AG08396 (cell line): ENCODE measurements at places on chromosomes 12 and 14.

DNA sequence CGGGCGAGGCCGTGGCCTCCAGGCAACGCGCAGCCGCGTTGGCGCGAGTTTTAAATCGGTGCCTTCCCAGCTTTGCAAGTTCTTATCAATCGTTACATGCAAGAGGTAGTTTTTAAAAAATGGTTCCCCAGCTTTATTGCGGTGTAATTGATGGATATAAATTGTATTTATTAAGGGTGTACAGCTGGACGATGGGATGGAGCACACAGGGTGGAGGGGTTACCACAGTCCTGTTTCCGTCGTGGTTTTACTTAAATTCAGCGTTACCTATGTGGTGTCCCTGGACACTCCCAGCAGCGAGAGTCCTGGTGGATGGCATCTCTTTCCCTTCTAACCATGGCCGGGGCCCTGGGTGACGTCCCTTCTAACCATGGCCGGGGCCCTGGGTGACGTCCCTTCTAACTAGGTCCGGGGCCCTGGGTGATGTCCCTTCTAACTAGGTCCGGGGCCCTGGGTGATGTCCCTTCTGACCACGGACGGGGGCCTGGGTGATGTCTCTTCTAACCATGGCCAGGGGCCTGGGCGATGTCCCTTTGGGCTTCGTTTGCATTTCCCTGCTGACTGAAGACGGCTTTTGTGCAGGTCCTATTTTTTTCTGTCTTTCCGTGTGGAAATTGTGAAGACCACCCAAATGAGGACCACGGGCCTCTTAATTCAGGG lies 97.9 kb downstream of the TNFAIP2 start:
- no peak for DNase-seq

DNA sequence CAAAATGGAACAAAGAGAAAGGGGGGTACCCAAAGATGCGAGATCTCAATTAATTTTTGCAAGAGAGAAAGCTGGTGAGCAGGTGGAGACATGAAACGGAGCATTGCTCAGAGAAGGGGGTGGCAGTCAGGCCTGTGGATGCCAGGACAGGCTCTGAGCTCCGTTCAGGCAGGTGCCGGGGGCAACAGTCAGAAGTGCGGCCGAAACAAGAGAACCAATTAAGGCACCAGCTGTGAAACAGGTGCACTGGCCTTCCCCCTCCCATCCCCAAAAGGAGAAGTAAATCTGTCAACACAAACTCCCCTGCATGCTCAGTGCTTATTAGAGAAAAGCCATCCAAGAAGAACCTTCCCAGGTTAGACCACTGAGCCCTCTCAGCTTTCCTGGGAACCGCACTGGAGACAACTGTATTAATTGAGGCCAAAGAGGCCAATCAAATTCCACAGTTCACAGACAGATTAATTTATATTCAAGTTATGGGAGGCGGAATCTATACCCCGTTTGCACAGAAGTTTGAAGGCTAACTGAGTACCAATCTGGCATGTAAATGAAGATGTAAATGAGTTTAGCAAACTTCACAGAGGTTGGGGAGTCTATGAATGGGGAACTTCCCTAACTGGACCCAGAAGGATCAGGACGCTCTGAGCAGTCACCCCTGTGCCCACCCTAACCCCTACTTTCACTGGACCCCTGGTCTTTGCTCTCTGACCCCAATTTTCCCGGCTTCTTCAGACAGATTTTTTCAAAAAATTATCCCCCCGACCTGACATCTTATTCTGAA lies 20.9 kb downstream of the OAS2 start:
- DNase-seq, result no peak

- no peak for DNase-seq
These were observed 11.1 kb downstream of the AKAP5 start for GRCh38 chr14:64476438-64476837.

- DNase-seq, result no peak
These were observed 39.6 kb downstream of the GUCY2C start for GRCh38 chr12:14656846-14657245.

DNA sequence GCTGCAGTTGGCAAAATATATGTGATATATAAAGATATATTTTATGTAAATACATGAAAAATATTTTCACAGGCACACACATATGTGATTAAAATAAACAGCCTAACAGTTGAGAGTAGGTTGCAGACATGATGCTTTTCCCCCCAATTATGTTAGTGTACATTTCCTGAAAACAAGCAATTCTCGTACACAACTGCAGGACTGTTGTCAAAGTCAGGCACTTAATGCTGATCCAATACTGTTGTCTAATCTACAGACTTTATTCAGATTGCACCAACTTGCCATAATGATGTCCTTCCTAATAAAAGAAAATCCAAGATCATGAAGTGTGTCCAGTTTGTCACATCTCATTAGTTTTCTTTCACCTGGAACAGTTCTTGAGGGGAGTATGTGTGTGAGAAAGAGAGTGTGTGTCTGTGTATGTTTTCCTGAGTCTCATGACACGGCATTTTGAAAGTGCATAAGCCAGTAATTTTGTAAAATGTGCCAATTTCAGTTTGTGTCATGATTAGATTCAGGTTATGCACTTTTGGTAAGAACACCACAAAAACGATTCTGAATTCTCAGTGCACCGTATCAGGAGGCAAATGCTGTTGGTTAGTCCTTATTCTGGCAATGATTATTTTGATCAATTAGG lies 16.5 kb upstream of the SEL1L start:
- DNase-seq, result no peak

GRCh38 chr14:32408018-32408417 lies 78.9 kb downstream of the AKAP6 start:
- DNase-seq, result no peak

DNA sequence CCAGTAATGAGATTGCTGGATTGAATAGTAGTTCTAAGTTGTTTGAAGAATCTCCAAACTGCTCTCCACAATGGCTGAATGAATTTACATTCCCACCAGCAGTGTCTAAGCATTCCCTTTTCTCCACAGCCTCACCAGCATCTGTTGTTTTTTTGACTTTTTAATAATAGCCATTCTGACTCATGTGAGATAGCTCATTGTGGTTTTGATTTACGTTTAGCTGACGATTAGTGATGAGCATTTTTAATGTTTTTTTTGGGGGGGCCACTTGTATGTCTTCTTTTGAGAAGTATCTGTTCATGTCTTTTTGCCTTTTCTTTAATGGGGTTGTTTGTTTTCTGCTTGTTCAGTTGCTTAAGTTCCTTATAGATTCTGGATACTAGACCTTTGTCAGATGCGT lies 8.1 kb upstream of the SLC15A5 start:
- DNase-seq, result no peak

- DNase-seq, result no peak
These were observed 210.1 kb downstream of the MON2 start for GRCh38 chr12:62676521-62677307.

DNA sequence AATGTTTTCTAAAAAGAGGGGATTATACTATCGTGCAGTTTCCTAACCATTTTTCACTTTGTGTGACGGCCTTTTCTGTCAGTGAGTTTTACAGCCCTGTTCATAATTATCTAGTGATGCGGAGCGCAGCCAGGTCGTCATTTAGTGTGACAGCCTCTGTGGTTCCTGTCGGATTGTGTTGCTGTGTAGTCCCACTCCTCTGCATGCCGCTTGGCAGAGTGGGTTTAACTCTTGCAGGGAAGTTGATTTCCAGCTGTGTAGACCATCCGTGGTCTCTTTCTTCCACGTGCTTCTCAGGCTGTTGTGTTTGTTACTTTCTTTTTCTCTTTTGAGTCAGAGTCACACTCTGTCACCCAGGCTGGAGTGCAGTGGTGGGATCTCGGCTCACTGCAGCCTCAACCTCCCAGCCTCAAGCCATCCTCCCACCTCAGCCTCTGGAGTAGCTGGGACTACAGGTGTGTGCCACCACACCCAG lies 8.6 kb downstream of the RAN start:
- DNase-seq, result no peak

DNA sequence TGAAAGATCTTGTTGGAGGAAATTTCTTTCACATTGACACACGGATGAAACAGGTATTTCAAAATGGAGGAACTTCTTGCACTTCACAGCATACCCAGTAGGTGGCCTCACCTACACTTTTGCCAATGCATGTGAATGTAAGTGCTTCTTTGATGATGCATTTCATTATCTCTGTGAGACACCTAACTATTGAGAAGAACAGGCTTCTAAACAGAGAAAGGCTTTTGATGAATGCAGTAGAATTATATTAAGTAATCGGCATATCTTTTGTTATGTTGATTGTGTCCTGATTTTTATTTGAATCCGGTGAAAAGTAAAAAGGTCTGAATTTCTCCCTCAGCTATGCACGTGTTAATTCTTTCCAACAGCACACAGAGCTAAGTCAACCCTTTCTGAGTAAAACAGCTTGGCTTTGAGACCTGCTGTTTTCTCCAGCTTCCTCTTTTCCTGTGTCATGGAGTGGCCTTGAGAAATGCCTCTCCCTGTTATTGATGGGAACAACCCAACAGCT lies 399.0 kb downstream of the NAV3 start:
- peak; percentile 11 for DNase-seq

GRCh38 chr12:7864601-7865150 lies 8.0 kb downstream of the SLC2A14 start:
- DNase-seq, result no peak

GRCh38 chr12:93373961-93374656 lies 3.6 kb upstream of the NUDT4 start:
- no peak for DNase-seq
